NCI-H510A (cell line): ENCODE measurements at places on chromosomes 5 and 9.

DNA sequence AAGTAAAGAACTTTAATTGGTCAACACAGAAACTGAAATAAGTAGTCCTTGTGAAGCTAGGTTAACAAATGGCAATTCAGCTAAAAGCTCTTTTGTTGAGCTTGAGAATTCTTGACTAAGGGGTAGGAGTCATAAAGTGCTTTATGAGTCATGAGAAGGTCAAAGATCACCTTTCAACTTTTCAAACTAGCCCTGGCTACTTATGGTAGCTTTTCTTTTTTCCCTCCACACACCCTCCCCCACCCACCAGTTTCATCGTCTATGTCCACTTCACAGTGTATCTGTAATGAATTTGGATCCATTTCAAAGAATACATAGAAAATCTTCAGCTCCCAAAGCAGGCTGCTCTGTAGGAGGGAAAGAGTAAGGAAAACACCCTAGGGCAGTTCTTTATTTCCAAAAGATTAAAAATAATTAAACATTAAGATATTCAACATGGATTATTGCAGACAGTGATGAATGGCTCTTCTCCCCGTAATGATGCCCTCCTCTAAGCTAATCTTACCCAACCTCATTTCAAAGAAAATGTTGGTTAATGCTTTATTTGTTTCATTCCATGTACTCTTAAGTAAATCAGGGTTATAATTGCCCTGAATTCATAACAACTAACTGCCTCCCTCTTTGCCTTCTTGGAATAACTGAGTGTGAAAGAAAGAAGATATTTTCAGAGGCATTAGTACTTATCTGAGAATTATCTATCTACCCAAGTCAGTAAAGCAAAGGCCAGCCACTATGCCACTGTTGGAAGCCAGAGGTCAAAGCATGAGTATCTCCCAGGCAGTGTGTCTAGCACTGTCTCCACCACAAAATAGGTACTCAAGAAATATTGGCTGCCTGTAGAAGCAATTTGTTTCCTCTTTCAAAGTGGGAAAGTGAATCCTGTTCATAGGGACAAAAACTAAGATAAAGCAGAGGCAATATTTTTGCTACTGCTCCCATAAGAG lies 290.6 kb downstream of the PIK3R1 start:
- DNase-seq, result no peak

DNA sequence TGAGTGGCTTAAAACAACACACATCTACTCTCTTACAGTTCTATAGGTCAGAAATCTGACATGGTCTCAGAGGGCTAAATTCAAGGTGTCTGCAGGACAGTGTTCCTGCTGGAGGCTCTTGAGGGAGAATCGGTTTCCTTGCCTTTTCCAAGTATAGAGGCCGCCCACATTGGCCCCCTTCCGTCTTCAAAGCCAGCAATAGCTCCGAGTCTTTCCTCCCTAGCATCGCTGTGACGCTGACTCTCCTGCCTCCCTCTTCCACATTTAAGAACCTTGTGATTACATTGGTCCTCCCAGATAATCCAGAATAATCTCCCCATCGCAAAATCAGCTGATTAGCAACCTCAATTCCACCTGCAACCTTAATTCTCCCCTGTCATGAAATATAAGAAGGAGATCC lies 81.3 kb upstream of the IER5L start:
- DNase-seq, result no peak

DNA sequence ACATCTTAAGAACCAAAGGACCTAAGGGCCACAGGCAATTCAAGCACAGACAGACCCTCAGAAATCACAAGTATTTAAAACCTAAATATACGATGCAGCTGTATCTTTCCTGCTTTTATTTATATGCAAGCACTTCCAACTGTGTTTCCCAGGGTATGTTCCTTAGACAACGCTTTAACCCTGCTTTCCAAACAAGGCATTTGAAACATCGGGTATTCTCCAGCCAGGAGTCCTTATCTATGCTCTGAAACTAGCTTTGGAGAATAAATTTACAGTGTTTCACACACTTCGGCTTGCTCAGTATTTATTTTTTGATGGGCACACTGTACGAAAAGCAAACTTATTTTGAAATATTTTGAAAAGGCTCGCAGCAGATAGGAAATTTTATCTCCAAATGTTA lies 13.5 kb downstream of the NR6A1 start:
- no peak for DNase-seq

DNA sequence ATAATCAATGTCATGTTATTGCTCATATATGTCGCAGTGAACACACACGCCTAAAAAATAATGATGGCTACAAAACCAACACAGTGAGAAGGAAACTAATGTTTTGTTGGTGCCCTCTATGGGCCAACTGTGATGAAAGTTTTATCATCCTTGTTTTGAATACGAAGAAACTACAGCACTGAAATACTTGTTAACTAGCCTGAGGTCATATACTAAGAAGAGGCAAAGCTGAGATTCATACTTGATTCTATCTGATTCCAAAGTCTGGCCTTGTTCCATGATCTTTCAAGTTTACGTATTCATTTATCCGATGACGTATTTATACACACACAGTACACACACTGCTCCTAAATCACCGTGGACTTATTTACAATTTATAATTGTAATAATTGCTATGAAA lies 16.1 kb upstream of the DRD1 start:
- DNase-seq, result no peak

DNA sequence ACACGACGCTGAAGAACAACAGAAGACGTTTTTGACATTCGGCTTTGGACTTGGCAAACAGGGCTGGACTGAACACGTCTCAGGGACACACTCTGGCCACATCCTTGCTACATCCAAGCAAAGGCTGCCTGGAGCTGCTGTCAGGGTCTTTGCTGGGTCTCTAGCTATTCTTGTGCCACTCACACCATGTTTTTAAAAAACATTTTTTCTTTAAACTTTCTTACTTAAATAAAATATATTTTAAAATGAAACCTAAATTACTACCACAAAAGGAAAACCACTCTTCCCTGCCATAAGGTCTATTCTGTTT lies 128.3 kb upstream of the PHYKPL start:
- DNase-seq, result no peak

DNA sequence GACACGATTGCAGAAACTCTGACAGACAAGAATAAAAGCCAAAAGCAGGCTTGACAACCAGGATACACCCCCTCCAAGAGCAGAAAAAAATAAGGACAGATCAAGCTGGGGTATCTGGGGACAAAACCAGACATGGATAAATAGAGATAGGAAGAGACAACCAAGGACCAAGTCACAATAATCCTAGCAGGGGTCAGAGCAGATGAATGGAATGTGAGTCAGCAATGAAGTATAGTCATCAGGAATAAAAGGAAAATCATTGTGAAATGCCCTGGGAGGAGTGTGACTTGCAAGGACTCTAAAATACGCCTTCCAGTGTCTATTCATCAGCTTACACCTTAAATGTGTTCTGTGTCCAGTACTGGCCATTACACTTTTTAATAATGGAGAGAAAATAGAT lies 206.8 kb downstream of the CAAP1 start:
- DNase-seq, result no peak

DNA sequence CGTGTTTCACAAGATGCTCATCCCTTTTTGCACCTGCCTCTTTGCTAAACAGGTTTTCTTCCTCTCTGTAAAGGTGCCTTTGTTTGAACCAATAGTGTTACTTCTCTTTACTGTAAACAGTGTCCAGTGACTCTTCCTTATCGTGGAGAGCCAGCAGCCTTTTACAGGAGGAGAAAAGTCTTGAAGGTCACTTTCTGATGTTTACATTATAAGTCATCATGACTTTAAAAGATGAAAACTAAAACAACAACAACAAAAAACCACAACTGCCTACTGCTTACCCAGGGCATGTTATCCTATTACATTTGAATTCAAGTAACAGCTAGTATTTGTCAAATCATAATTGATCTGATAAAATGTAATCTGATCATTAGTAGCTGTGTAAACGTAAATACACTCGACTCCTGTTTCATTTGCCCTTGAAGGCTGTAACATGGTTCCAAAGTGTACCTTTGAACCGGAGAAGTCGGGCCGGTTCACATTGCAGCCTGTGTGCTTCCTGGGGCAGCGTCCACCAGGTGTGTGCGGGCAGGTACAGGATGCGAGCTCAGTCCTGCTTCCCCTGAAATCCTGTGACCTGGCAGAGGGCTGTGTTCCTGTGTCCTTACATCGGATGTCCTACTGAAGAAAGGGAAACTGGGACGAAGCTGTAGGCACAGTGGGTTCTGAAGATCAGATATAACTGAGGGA lies 118.1 kb downstream of the C9orf152 start:
- peak; percentile 81 for DNase-seq

DNA sequence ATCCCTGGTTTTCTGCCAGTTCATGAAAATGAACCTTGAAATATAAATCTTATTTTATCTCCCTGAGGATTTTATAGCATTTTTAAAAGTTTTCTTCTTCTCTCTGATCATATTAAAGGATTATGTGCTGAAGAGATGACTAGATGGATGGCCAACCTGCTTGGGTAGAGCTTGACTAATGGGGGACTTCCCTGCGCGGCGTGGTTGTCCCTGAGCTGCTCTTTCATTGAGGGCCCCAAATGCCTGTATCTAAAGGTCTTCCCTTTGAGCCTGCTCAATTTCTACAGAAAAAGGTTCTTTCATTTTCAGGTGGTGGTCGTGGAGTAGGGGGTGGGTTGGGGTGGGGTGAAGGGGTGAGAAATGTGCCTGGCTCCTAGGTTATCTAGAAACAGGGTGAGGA lies 20.5 kb upstream of the CDKN2AIPNL start:
- no peak for DNase-seq

DNA sequence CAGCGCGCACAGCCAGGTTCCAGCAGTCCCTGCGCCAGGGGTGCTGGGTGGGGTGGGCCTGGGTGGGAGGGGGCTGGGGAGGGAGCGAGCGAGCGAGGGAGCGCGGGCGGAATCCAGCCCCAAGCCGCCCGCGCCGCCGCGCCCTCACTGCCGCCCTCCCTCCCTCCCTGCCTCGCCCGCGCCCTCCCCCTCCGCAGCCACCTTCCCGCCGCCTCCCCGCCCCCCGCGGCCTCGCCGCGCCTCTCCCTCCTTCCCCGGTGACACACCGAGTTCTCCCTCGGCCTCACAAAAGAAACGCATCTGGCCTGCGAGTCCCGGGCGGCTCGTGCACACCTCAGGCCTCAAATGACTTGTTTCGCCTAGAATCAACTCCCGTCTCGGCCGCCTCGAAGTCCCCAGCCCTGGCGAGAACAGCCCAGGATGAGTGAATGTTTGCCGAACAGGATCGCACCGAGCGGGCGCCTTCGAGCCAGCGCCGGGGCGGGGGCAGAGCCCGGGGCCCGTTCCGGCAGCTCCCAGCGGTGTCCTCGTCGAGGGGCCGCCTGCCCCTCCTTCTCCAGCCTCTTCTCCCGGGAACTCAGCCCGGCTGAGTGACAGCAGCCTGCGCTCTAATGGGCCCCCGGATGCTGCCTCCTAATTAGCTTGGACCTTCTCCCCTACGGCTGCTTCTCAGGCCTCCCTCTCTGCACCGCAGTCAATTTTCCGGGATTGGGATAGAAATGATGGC lies 371 bp upstream of the PITX1 start:
- DNase-seq, result peak; percentile 48

DNA sequence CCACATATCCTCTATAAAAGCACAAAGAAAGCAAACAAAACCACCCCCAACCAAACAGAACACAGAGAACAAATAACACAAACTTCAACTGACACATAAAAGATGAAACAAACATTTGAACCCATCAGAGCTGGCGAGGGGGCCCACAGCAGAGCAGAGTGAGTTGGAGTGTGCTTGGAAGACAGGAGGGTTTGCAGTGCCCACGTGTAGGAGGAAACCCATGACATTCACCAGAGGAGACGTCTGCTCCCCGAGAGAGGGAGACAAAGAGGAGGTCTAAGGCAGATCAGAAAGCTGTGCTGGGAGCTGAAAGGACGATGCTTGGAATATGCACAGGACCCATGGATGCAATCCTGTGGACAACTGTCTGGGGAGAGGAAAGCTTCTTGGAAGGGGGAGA lies 27.0 kb downstream of the MRPL36 start:
- DNase-seq, result no peak

- DNase-seq, result no peak
Measured at GRCh38 chr5:126514131-126514557, 80.9 kb downstream of the ALDH7A1 start.
